ENCODE measurements at places on chromosomes 12 and 14.

DNA sequence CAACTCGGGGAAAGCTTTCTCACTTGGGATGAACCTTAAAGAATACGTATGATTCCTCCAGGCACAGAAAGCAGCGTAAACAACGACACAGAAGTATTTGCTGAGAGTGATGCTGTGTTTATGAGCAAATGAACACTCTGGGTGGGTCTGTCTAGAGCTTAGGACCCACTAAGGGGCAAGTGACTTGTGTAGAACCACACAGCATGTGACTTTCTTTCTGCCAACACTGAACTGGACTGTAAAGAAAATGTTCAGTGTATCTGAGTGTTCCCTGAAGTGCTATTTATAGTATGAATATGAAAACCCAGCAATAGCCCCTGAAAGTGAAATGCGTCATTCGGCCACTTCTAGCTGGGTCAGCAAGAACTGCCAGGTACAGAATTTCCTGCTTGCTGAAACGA, 78.5 kb downstream of the ST8SIA1 start:
- no peak for DNase-seq

GRCh38 chr12:51751661-51752060, 96.9 kb downstream of the FIGNL2 start:
- DNase-seq: no peak

DNA sequence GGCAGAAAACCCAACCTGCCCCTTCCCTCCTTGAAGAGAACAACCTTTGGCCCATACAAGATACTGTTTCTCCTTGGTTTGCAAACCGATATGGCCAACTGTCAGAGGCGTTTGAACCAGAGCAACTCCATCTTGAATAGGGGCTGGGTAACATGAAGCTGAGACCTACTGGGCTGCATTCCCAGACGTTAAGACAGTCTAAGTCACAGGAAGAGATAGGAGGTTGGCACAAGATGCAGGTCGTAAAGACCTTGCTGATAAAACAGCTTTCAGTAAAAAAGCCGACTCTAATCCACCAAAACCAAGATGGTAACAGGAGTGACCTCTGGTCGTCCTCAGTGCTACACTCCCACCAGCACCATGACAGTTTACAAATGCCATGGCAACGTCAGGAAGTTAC, 42.7 kb upstream of the TMEM132C start:
- DNase-seq: no peak

GRCh38 chr12:51219322-51219721, 1.5 kb upstream of the POU6F1 start:
- no peak for DNase-seq

GRCh38 chr14:59346796-59347510, 118.2 kb downstream of the GPR135 start:
- no peak for DNase-seq

DNA sequence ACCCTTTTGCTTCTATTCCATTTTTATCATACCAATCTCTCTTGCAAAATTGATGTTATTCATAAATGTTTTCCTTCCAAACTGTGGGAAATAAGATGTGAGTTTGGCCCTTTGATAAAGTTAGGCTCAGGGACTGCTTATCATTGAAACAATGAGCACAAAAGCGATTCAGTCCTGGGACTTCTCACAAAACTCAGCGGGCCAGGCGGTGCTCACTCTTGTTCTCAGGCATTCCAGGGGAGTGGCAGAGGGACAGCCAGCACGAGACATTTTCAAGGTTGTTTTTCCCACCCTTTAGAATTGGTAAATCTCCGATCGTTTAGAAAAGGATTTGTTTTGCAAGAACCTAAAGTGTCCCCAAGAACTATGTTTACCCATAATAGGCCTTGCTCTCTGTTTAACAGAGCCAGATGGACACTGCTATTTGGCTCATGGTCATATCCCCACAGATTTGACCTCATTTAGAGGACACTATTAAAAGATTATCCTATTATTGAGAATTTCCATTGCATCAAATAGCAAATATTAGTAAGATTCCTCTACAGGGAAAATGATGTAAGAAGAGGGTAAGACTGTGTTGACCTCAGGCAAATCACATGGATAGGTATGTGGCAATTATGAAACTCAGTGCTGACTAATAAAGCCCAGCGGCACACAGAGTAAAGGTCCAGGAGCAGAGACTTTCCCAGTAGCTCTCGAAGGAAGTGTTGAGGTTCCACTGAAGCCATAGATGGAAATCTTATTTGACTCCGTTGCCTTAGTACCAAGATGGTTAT, 102.7 kb upstream of the USP44 start:
- no peak for DNase-seq

DNA sequence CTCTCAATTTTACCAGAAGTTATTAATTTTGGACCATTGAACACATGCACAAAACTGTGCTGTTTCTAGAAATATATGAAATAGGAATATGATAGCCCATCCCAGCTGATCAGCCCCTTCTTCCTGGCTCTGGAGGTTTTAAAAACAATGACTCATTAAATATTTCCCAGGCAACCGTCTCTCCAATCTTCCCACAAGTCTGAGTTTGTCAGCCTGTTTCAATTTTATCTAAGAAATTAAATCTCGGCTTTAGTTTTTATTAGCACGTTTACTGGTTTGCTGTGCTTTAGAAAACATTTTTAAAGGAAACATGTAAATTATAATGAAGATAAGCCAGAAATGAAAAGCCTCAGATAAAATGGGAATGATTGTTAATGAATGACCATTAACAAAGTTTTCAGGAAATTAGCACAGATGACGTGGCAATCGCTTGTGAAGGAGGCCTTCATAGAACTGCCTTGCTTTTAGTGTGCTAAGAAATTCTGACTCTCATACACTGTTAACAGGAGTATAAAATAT, 89.3 kb upstream of the RAP1B start:
- DNase-seq: no peak

DNA sequence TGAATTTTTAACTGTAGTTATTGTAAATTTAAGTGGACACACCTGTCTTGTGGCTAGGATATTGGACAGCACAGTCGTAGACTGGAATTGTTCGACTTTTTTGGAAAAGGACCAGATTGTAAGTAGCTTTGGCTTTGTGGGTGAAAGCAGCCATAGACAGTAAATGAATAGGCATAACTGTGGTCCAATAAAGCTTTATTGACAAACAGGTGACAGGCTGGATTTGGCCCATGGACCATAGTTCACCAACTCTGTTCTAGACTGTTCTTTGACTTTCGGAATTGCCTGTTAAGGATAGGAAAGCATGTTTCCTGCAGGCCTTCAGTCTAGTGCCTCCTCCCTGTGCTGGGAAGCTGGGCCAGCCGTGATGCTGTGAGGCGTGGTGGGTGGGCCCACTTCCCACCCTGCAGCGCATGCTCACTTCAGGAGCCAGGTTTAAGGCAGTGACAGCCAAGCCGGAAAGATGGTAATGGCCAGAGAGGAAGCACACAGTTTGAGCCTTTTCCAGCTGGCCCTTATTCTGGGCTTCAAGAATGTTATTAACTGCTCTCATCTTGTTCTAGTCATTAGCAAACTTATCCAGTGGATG, 51.8 kb downstream of the PPP2R5C start:
- DNase-seq: no peak
